ENCODE measurements at places on chromosomes 4 and X.

DNA sequence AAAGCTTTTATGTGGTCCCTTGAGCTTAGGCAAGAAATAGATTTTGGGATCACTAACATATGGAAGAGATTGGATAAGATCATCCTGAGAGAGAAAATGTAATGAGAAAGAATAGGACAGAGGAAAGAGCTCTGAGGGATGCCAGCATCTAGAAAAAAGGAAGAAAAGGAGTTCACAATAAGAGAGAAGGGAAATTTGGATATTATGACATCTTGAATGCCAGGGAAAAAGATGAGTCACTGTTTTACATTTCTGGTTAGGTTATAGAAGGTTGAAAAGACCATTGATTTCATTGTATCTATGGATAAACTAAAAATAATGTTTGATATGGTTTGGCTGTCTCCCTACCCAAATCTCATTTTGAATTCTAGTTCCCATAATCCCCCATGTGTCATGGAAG lies 208.5 kb downstream of the MAD2L1 start:
- no peak for ATAC-seq

- no peak for ATAC-seq
Observed at GRCh38 chr4:3797831-3798790, 31.9 kb downstream of the ADRA2C start.

GRCh38 chr4:48331577-48332330 lies 9.6 kb upstream of the SLAIN2 start:
- peak; percentile 81 for ATAC-seq

DNA sequence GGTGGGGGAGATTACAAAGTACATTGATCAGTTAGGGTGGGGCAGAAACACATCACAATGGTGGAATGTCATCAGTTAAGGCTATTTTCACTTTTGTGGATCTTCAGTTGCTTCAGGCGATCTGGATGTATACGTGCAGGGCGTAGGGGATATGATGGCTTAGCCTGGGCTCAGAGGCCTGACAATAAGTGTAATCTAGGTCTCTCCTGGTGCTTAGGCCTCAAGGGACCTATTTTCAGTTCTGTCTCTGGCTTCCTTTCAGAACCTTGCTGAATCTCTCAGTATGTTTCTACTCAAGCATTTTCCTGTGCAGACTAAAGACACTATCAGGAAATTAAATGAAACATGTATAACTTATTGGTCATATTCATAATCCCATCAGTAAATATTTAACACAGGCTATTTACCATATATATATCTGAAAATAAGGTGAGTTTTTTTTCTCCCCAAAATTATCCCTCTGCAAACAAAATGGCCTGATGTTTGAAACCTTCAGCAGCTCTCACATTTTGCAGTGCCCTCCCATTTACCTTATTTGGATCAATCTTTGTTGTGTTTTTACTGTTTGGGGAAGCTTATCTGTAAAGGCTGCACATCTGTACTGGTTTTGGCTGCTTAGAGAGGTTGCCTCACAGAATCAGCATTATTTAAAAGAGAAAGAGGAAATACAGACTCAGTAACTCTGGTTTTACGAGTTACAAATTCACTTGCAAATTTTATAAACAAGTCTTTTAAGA lies 2.3 kb upstream of the ZCCHC4 start:
- no peak for ATAC-seq

DNA sequence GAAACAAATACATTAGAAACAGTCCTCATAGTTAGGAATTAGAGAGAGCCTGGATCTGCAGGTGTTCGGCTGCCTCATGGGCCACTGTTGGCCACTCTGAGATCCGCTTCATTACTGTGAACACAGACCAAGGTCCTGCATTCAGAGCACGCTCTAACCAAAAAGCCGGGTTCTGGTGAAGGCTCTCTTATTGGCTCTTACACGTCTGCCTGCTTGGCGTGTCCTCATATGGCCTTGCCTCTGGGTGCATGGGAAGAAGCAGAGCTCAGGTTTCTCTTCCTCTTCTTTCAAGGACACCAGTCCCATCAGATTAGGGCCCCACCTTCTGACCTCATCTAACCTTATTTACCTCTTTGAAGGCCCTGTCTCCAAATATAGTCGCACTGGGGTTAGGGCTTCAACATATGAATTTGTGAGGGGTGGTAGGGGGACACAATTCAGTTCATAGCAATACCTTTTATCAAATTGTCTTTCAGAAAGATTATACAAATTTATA lies 37.1 kb upstream of the ELF2 start:
- no peak for ATAC-seq

DNA sequence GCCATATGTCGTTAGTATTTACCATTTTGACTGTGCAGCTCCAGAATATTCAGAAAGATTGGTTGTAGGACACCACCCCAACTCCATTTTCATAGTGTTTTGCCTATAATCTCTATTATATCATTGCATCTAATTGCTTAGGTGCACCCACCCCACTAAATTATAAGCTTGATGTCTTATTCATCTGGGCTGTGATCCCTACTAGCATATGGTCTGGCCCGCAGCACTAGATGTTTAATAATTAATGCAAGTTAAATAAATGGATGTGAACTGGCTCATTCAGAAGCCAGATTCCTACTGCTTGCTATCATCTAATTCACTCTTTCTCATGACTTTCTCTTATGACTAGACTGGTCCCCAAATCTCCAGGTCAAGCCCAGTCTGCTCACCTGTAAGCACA lies 143.5 kb downstream of the RELL1 start:
- no peak for ATAC-seq

DNA sequence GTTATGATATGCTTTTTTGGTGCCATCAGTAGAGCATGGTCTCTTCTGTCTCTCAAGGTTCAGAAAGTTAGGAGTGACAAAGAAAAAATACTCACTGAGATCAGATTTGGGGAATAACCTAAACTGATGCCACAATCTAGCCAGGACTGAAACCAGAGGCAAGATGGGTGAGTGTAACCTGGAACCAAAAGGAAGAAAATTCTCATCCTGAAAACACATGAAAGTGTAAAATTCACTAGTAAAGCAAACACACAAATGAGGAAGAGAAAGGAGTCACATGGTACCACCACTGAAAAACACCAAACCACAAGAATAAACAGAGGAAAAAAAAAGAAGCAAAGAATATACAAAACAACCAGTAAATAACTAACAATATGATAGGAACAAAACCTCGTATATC lies 96.4 kb downstream of the ANXA10 start:
- no peak for ATAC-seq

- ATAC-seq: no peak
Observed at GRCh38 chrX:69055193-69055592, 110.1 kb downstream of the PJA1 start.

GRCh38 chr4:117447925-117448324 lies 362.5 kb upstream of the TRAM1L1 start:
- ATAC-seq: no peak

GRCh38 chr4:118158763-118159375 lies 124.6 kb downstream of the NDST3 start:
- no peak for ATAC-seq

DNA sequence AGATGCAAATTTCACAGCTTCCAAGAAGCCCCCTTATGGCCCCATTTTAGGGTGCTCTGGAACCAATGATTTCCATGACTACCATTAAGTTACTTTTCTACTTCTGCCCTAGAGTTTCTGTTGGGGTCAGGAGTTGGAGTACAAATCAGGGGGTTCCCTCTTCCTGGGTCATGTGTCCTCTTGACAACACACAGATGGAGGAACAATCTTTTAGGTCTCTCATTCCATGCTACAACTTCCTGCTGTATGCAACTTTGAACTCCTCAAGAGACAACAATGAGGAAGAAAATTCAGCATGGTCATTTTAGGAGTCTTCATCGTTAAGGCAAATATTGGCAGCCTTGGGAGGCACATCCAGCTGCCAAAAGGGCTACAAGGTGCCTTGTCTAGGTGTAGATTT lies 79.7 kb downstream of the SEL1L3 start:
- ATAC-seq: no peak

GRCh38 chr4:153427363-153428071 lies 38.6 kb upstream of the TMEM131L start:
- ATAC-seq: no peak

Measured in esophagus mucosa (tissue), 1 donor.